Pancreas (tissue), 10 donors: ENCODE measurements at places on chromosomes 6 and 20. TPM values are rescaled to one million over a fixed set of nuclear protein-coding genes. Genes with fewer than 3 reads are reported as not detected.
A peak's percentile ranks its signal among the peaks of the same experiment; 100 is the strongest.

Gene OR2J3
- polyA plus RNA-seq, result not detected

Gene THBD
- 12.1 TPM for polyA plus RNA-seq

Gene PRPH2
- 0.34 TPM for polyA plus RNA-seq

Gene PSORS1C2
- not detected for polyA plus RNA-seq

Gene PTK6
- polyA plus RNA-seq, result 0.91 TPM

Gene STX11
- polyA plus RNA-seq, result 1.1 TPM

Gene STMND1
- polyA plus RNA-seq, result 2.2 TPM

Gene FKBP1C
- 1.0 TPM for polyA plus RNA-seq

Gene MAP3K4
- 30.4 TPM for polyA plus RNA-seq

GRCh38 chr6:134623401-134623800 is 305.5 kb upstream of the SGK1 start:
- H3K4me1 ChIP-seq, result no peaks in the 10 kb centered on the region
- no peaks in the 10 kb centered on the region for H3K27me3 ChIP-seq
- no peak overlapping the region for H3K27ac ChIP-seq
- no peak overlapping the region for H3K4me3 ChIP-seq
- DNase-seq, result no peak

DNA sequence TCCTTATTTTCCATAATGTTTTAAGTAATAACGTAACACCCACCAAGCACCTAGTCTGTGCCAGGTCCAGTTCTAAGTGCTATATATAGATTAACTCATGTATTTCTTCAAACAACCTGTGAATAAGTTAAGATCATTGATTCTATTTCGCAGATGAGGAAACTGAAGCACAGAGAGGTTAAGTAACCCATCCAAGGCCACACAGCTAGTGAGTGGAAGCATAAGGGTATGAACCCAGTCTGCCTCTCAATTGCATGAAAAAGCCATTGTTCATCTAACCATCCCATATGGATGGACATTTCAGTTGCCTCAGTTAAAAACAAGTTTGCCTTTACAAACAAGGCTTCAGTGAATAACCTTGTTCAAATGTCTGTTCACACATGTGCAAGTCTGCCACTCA is 20.8 kb downstream of the TGM6 start:
- H3K36me3 ChIP-seq, result no peaks in the 10 kb centered on the region
- H3K4me3 ChIP-seq, result no peak overlapping the region
- H3K4me1 ChIP-seq, result no peaks in the 10 kb centered on the region
- H3K27me3 ChIP-seq, result no peaks in the 10 kb centered on the region

- no peaks in the 10 kb centered on the region for H3K36me3 ChIP-seq
- H3K27ac ChIP-seq, result peak overlapping the region; percentile 53
- H3K27me3 ChIP-seq, result no peaks in the 10 kb centered on the region
- H3K4me1 ChIP-seq, result peaks cover 9% of the 10 kb centered on the region
- H3K4me3 ChIP-seq, result peak overlapping the region; percentile 27
- peak; percentile 89 for DNase-seq
Observed at GRCh38 chr6:26532699-26533531, 5.3 kb upstream of the HMGN4 start.

DNA sequence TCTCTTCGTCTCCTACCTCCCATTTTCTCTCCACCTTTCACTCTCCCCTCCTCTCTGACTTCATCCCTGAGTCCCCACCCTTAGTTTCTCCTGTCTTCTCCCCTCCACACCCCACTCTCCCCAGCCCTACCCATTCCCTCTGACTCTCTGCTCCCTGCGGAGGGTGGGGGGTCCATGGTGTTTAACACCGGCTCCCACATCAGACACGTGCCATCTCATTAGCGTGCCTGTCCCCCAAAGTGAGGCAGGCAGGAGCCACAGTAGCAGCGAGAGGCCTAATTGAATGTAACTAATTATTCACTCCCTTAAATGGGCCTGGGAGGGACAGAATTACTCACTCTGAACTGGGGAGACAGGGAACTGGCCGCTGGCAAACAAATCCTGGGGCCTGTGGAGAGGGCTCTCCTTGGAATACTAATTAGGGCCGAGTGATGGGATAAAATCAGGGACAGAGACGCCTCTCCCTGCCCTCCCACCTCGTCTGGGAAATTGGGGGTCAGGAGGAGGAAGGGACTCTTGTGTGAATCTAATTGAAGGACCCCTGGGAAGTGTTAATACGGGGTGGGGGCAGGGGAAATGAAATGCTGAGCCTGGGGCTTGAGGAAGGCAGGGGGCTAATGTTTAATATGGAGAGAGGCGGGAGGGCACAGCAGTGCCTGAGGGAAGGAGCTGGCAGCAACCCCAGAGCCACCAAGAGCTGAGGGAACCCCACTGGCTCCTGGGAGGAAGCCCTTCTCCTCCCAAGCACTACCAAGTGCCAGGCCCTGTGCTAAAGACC is 17.9 kb downstream of the CD40 start:
- no peaks in the 10 kb centered on the region for H3K4me1 ChIP-seq
- H3K27ac ChIP-seq, result no peak overlapping the region
- DNase-seq, result no peak
- H3K36me3 ChIP-seq, result no peaks in the 10 kb centered on the region
- H3K27me3 ChIP-seq, result no peaks in the 10 kb centered on the region
- no peak overlapping the region for H3K4me3 ChIP-seq

- no peaks in the 10 kb centered on the region for H3K36me3 ChIP-seq
- no peak overlapping the region for H3K4me3 ChIP-seq
- DNase-seq, result no peak
- no peak overlapping the region for H3K27ac ChIP-seq
- peaks cover 3% of the 10 kb centered on the region for H3K4me1 ChIP-seq
Observed at GRCh38 chr6:162666246-162666645, 61.3 kb downstream of the PRKN start.

DNA sequence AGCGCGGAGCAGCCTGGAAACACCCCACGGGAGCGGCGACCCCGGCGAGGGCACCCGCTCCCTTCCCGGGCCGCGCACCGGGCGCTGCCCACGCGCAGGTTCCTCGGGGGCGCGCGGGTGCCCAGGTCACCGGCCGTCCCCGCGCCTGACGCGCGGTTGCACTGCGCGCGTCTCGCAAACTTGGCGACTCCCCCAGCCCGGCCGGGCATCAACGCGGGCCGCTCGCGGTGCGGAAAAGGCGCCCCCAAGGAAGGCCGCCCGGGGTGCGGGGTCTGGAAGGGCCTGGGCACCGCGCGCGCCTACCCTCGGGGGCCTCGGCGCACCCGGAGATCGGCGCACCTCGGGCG is 555 bp upstream of the ZBTB46 start:
- no peak overlapping the region for H3K27ac ChIP-seq
- DNase-seq, result no peak
- H3K4me3 ChIP-seq, result peak overlapping the region; percentile 28
- H3K4me1 ChIP-seq, result peaks cover 11% of the 10 kb centered on the region

DNA sequence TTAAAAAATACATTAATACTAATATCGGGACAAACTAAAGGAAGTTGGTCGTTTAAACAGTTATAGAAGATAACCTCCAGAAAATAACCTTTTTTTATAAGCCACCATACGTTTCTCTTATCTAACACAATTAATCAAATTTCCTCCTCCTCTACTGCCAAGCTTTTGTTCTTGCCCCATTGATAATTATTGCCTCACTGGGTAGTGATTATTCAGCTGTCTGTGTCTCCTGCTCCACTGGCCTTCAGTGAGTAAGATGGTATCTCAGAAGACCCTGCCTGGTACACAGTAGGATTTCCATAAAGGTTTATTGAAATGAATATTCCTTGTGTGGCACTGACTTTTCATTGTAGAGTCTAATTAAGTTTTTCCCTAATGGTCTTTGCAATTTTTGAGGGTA is 165.5 kb upstream of the SCGN start:
- H3K4me1 ChIP-seq, result peaks cover 23% of the 10 kb centered on the region
- no peak overlapping the region for H3K27ac ChIP-seq
- no peak for DNase-seq
- H3K4me3 ChIP-seq, result no peak overlapping the region
- H3K27me3 ChIP-seq, result no peaks in the 10 kb centered on the region
- H3K36me3 ChIP-seq, result no peaks in the 10 kb centered on the region

- peak overlapping the region; percentile 83 for H3K27ac ChIP-seq
- DNase-seq, result peak; percentile 77
- peaks cover 17% of the 10 kb centered on the region for H3K4me1 ChIP-seq
- H3K4me3 ChIP-seq, result peak overlapping the region; percentile 90
Observed at GRCh38 chr20:34824452-34824805, 1.0 kb downstream of the NCOA6 start.

GRCh38 chr6:167495506-167496401 is 170.9 kb downstream of the TTLL2 start:
- H3K4me3 ChIP-seq, result no peak overlapping the region
- no peak overlapping the region for H3K27ac ChIP-seq
- no peaks in the 10 kb centered on the region for H3K27me3 ChIP-seq
- no peaks in the 10 kb centered on the region for H3K36me3 ChIP-seq

GRCh38 chr20:45866454-45866853 is 9.0 kb downstream of the ZSWIM3 start:
- no peaks in the 10 kb centered on the region for H3K36me3 ChIP-seq
- no peak overlapping the region for H3K27ac ChIP-seq
- H3K4me3 ChIP-seq, result no peak overlapping the region
- no peak for DNase-seq
- H3K27me3 ChIP-seq, result no peaks in the 10 kb centered on the region

GRCh38 chr20:22523499-22524392 is 60.6 kb downstream of the FOXA2 start:
- no peaks in the 10 kb centered on the region for H3K36me3 ChIP-seq
- H3K4me3 ChIP-seq, result no peak overlapping the region
- H3K4me1 ChIP-seq, result peaks cover 10% of the 10 kb centered on the region

DNA sequence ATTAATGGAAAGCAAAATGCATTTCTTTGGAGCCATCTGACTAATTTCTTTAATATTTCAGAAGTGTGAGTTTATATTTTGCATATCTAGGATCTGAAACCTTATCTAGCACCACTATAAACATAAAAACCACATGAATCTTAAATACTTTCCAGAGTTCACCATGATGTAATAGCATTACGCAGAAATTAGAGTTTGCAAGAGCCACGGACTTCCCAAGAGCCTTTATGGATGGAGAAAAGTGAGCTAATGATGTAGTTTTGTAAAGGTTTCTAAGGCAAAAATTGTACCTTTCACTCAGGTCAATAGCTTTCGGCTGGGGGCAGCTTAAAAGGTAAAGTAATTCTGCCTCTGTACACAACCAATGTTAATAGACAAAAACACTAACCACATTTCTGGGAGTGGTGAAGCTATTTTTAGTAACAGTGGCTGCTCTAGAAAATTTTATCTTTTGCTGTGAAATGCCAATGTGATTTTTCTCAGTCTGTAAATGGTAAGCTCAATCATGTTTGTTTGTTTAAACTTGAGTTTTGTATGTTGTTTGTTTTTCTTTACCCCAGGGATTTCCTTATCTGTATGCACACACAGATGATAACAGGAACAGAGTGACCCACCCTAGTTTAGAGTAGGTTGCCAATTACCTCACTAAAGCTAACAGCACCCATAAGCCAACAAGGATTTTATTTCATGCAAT is 80.5 kb downstream of the FILIP1 start:
- no peaks in the 10 kb centered on the region for H3K27me3 ChIP-seq
- no peak for DNase-seq
- no peak overlapping the region for H3K4me3 ChIP-seq
- H3K36me3 ChIP-seq, result no peaks in the 10 kb centered on the region
- no peak overlapping the region for H3K27ac ChIP-seq

DNA sequence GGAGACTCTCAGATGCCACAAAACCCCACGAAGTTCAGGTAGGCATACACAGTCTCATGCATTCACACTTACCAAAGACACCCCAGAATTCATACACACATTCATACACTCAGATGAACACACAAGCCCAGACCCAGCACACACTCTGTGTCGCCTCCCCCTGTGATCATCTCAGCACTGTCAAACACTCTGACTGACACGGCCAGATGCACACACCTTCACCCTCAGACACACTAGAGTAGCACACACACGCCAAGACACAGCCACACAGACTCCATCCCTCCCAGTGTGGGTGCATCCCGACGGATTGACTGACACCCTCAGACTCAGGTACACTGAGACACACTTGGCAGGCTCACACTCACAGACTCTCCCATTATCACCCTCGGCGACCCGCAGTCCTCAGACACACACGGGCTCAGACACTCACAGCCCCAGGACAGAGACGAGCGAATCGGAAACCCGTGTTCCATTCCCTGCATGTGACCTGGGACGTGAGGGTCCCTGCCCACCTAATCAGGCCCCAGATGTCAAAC is 872 bp upstream of the RIMS4 start:
- no peak for DNase-seq
- H3K4me1 ChIP-seq, result no peaks in the 10 kb centered on the region
- H3K4me3 ChIP-seq, result no peak overlapping the region
- no peak overlapping the region for H3K27ac ChIP-seq
- peaks cover 8% of the 10 kb centered on the region for H3K27me3 ChIP-seq

DNA sequence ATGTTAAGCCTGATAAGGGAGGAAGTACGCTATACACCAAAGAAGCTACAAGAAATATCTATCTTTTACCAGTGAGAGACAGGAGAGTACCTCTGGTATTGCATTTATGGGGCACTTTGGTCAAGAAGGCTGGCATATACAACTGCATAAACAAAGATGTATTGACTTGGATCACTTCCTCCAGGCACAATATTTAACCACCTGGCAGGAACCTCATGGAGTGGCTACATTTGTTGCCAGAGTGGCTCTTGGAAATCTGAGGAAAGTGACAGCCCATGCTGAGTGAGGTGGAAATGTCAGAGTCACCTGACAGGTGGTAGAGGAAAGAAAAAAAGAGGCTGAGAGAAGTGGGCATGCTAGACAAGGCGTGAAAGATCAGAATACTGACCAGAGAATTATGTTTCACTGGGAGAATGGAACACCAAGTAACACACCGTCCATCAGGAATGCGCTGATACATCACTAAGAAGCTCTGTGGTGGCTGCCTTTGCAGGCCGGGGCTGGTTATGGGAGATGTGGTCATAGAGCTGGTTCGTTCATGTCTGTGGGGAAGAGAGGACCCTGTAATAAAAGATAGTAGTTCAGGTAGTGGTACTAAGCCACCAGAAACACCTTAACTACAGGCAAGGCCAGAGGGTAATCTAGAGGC is 61.4 kb upstream of the UFL1 start:
- no peaks in the 10 kb centered on the region for H3K36me3 ChIP-seq
- H3K4me1 ChIP-seq, result no peaks in the 10 kb centered on the region
- no peak overlapping the region for H3K4me3 ChIP-seq
- DNase-seq, result no peak
- no peak overlapping the region for H3K27ac ChIP-seq

GRCh38 chr6:27332692-27333641 is 20.9 kb upstream of the POM121L2 start:
- H3K36me3 ChIP-seq, result no peaks in the 10 kb centered on the region
- no peak for DNase-seq
- H3K27me3 ChIP-seq, result peaks cover 5% of the 10 kb centered on the region
- H3K4me1 ChIP-seq, result no peaks in the 10 kb centered on the region
- no peak overlapping the region for H3K4me3 ChIP-seq

- H3K4me1 ChIP-seq, result no peaks in the 10 kb centered on the region
- DNase-seq, result no peak
- H3K36me3 ChIP-seq, result peaks cover 7% of the 10 kb centered on the region
- no peak overlapping the region for H3K4me3 ChIP-seq
- H3K27me3 ChIP-seq, result no peaks in the 10 kb centered on the region
- H3K27ac ChIP-seq, result no peak overlapping the region
Observed at GRCh38 chr6:89862273-89862672, 32.0 kb upstream of the GJA10 start.

- peak; percentile 93 for DNase-seq
- peaks cover 87% of the 10 kb centered on the region for H3K4me1 ChIP-seq
- H3K36me3 ChIP-seq, result no peaks in the 10 kb centered on the region
- H3K27ac ChIP-seq, result peak overlapping the region; percentile 98
- H3K27me3 ChIP-seq, result no peaks in the 10 kb centered on the region
- H3K4me3 ChIP-seq, result no peak overlapping the region
Observed at GRCh38 chr20:47352332-47353238, 3.9 kb downstream of the ZMYND8 start.
